Left ventricle myocardium inferior (tissue), 1 donor: ENCODE measurements at places on chromosomes 7 and 10. TPM values are rescaled to one million over a fixed set of nuclear protein-coding genes. Genes with fewer than 3 reads are reported as not detected.

GRCh38 chr7:156993021-156993924 is 17.2 kb downstream of the MNX1 start:
- H3K36me3 ChIP-seq: no peaks in the 10 kb centered on the region
- DNase-seq: no peak
- H3K4me3 ChIP-seq: no peak overlapping the region

DNA sequence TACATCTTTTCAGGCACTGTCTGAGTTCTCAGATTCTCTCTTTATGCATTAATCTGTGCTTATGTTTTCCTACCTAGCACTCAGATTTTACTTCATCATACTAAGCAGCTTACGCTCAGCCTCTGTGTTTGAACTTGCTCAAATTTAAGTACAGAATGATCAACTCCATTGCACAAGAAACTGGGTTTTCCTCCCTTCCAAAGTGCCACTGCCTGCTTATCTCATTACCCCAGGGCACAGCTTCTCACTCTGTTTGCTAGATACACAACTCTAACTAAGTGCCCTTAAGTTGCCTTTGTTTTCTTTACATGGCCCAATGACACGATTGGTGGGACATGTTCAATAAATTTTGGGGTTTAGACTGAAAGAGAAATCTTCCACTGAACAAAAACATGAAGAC is 267.7 kb downstream of the GFRA1 start:
- H3K4me3 ChIP-seq: no peak overlapping the region
- peaks cover 3% of the 10 kb centered on the region for H3K27me3 ChIP-seq
- H3K27ac ChIP-seq: no peak overlapping the region
- DNase-seq: no peak

DNA sequence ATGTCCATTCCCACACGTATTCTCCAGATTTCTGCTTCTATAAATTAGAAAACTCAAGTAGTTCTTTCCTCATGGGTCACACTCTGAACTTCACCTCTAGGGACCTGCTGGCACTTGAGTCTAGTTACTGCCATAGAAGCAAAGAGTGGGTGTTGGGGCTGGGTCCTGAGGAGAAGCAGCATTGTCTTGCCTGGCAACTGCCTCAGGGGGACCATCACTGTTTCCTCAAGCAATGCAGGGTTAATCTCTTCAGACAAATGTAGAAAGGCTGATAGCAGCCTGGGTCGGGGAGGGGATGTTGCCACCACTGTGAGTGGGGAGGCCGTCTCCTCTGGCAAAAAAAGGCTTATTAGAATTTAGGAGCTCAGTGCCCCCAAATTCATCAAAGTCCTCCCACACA is 20.2 kb upstream of the PAPSS2 start:
- no peaks in the 10 kb centered on the region for H3K36me3 ChIP-seq
- DNase-seq: no peak
- no peaks in the 10 kb centered on the region for H3K27me3 ChIP-seq
- H3K4me3 ChIP-seq: no peak overlapping the region

The IL6 gene
- 0.69 TPM for total RNA-seq

The EBLN1 gene
- not detected for total RNA-seq

DNA sequence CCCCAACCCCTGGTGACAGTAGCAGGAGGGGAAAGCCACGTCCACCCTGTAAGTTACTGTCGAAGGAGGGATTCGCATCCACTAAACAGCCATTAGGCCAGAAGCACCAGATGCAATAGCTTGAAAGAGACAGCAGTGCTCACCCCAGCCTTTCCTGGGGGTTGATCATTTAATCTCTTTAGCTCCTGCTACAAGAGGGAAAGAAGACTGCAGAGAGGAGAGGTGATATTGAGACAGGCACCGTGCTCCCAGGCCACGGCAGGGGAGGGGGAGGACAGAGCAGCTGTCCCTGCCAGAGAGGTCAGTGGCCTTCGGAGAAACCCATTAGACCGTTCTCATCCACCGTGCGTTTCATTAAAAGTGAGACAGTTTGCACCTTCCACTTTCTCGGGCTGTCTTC is 148.3 kb downstream of the CDH23 start:
- H3K4me3 ChIP-seq: no peak overlapping the region
- no peak for DNase-seq
- peaks cover 21% of the 10 kb centered on the region for H3K4me1 ChIP-seq
- H3K36me3 ChIP-seq: no peaks in the 10 kb centered on the region

DNA sequence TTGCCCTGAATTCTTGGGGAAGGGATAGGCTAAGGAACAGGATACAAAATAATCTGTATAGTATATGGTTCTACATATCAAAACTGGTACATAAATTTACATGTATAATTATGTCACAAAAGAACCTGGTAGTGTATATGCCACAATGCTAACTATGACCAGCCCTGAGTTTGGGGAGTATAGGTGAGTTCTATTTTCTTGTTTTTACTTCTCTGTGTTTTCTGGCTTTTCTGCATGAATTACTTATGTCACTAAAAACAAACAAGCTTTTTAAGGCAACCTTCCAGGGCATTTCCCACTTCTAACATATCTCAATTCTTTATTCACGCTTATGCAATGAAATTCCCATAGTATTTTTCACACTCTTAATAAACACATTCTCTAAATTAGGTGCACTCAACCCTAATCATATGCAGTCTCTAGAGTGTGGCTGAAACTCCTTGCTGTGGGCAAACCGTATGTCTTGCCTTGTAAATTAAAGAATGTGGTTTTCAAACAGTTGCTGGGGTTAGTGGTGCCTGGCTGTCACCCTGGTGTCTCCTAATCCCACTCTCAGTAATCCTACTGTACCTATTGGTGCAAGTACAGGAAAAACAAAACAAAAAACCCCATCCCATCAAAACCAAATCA is 14.0 kb upstream of the INSIG1 start:
- no peak for DNase-seq
- H3K27me3 ChIP-seq: peaks cover 84% of the 10 kb centered on the region
- H3K4me1 ChIP-seq: no peaks in the 10 kb centered on the region
- H3K27ac ChIP-seq: no peak overlapping the region

DNA sequence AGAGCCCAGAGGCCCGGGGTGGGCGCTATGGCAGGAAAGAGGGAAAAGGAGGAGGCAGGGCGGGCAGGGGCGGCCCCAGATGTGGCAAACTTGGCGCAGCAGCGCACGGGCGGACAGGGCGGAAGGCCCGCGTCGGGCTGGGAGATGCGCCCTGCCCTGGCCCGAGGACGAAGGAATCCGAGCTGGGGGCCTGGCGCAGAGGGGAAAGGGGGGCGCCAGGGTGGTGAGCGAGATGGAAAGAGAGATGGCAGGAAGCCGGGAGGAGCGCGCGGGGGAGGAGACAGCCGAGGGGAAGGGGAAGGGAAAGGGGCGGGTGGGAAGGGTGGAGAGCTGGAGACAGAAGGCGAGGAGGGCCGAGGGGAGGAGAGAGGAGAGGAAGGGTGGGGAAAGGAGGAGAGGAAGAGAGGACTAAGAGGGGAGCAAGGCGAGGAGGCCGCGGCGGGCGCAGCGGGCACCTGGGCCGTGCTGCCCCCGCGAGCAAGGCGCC is at the start of gene MARVELD1:
MARVELD1 (plus strand) TSS at position 392 of the 487 bp plus-strand sequence. CDS start 147 bp downstream, outside the sequence.
- DNase-seq: peak; percentile 82
- peaks cover 64% of the 10 kb centered on the region for H3K4me1 ChIP-seq

GRCh38 chr10:133259602-133259989 is 17.1 kb downstream of the ADAM8 start:
- H3K27me3 ChIP-seq: peaks cover 16% of the 10 kb centered on the region
- H3K4me3 ChIP-seq: no peak overlapping the region
- H3K27ac ChIP-seq: peak overlapping the region; percentile 64
- no peak for DNase-seq
- peaks cover 42% of the 10 kb centered on the region for H3K4me1 ChIP-seq

The CYP3A4 gene
- total RNA-seq: not detected

- no peak overlapping the region for H3K4me3 ChIP-seq
- H3K36me3 ChIP-seq: no peaks in the 10 kb centered on the region
- DNase-seq: no peak
- no peaks in the 10 kb centered on the region for H3K4me1 ChIP-seq
Measured at GRCh38 chr7:46360811-46361210, 439.7 kb upstream of the IGFBP3 start.

- no peaks in the 10 kb centered on the region for H3K27me3 ChIP-seq
- H3K36me3 ChIP-seq: peaks cover 9% of the 10 kb centered on the region
- H3K4me3 ChIP-seq: peak overlapping the region; percentile 6
- DNase-seq: peak; percentile 95
- H3K27ac ChIP-seq: peak overlapping the region; percentile 92
Measured at GRCh38 chr10:124701435-124701834, 42.7 kb downstream of the FAM53B start.

The ZNF503 gene
- 5.9 TPM for total RNA-seq

DNA sequence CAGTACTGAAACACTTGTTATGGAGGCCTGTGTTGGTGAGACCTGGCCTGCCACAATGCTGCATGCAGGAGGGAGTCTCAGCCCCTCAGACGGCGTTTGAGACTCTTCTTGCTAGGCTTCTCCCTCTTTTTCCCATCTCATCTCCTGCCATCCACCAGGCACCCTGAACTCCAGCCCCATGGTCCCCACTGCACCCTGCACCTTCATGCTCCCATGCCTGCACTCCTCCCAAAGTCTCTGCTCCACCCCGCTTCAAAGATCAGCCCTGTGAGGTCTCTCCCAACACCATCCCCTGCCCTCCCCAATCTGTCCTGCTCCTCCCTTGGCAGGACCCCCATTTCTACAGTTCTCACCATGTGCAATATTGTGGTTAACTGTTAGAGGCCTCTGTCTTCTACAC is 61.7 kb downstream of the VOPP1 start:
- H3K27ac ChIP-seq: no peak overlapping the region
- peaks cover 21% of the 10 kb centered on the region for H3K4me1 ChIP-seq
- no peaks in the 10 kb centered on the region for H3K36me3 ChIP-seq
- H3K4me3 ChIP-seq: no peak overlapping the region
- no peaks in the 10 kb centered on the region for H3K27me3 ChIP-seq

GRCh38 chr7:66296557-66296956 is 91.4 kb downstream of the TPST1 start:
- DNase-seq: no peak
- H3K27ac ChIP-seq: no peak overlapping the region
- no peak overlapping the region for H3K4me3 ChIP-seq
- no peaks in the 10 kb centered on the region for H3K27me3 ChIP-seq
- peaks cover 3% of the 10 kb centered on the region for H3K36me3 ChIP-seq

DNA sequence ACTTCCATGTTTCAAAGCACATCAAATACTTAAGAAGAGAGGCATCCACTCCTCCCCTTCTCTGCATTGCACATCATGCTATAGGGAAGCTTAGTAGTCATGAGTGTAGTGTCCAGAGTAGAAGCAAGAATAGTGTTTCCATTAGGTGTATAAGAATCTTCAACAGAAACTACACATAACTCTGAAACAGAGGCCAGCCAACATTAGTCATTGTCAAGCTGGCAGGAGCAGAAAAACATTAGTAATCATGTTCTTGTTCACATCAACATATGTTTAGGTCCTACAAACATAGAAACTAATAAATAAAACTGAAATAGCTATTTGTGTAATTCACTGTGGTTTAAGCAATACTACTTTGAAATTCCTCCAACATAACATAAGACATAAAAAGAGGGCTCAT is 370.2 kb downstream of the PPP1R3A start:
- no peaks in the 10 kb centered on the region for H3K4me1 ChIP-seq
- H3K4me3 ChIP-seq: no peak overlapping the region
- no peaks in the 10 kb centered on the region for H3K27me3 ChIP-seq
- no peak for DNase-seq
- H3K36me3 ChIP-seq: no peaks in the 10 kb centered on the region

DNA sequence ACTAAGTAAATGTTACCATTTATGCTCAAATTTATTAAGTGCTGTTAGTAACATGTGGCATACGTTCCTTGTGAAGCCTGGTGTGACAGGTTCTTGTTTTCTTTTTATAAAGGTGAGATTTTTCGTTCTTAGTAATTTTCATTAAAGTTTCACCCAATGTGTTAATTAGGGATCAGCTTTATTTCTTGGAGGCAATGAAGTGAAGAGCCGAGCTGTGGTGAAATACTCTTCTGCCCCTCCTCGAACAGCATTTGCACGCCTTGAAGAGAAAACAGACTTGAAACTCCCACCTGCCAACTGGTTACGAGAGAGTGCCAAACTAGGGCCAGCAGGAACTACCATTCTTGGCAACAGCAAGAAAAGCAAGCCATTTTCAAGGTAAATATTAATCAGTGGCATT is 1.5 kb downstream of the EDRF1 start:
- no peak for DNase-seq
- peaks cover 27% of the 10 kb centered on the region for H3K4me1 ChIP-seq
- no peak overlapping the region for H3K27ac ChIP-seq
- H3K4me3 ChIP-seq: no peak overlapping the region
- no peaks in the 10 kb centered on the region for H3K27me3 ChIP-seq
- peaks cover 50% of the 10 kb centered on the region for H3K36me3 ChIP-seq

The MAGI2 gene
- 4.5 TPM for total RNA-seq

The KBTBD2 gene
- 25.3 TPM for total RNA-seq

DNA sequence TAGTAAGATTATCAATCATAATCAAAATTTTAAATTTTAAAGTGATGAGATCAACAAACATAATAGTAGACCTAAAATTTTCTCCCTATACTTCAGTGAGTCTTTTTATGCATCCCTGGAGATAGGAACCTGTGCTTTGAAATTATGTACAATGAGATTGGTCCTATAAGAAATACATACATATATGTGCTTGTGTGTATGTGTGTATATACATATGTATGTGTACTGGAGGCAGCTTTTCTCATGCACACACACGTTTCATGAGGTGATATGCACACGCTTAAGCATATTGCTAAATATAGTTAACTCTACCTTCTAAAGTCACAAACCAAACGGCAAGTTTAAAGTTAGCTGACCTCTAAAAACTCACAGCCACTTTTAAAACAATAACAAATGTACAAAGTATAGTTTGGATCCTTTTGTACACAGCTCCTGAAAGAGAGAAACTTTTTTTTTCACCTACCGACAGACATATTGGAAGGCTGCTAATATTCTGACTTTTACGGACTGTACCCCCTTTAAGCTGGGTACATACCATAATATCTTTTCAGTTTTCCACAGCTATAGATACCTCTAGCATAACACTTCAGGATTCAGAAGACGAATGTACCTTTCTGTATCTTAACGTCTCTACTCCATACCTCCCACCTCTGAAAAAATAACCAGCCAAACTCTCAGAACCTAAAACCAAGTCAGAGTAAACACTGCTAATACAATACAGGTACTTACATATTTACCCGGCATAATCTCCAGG is 3.3 kb downstream of the ITGB1 start:
- H3K4me1 ChIP-seq: peaks cover 96% of the 10 kb centered on the region
- H3K36me3 ChIP-seq: no peaks in the 10 kb centered on the region
- DNase-seq: no peak
- peak overlapping the region; percentile 97 for H3K4me3 ChIP-seq
- peak overlapping the region; percentile 99 for H3K27ac ChIP-seq
- H3K27me3 ChIP-seq: no peaks in the 10 kb centered on the region

GRCh38 chr7:33789871-33790630 is 115.3 kb upstream of the BMPER start:
- DNase-seq: no peak
- H3K4me1 ChIP-seq: no peaks in the 10 kb centered on the region
- H3K27ac ChIP-seq: no peak overlapping the region
- H3K4me3 ChIP-seq: no peak overlapping the region
- no peaks in the 10 kb centered on the region for H3K27me3 ChIP-seq

GRCh38 chr10:76743169-76743568 is 894.4 kb downstream of the KCNMA1 start:
- H3K27ac ChIP-seq: no peak overlapping the region
- DNase-seq: no peak
- no peaks in the 10 kb centered on the region for H3K36me3 ChIP-seq
- H3K4me3 ChIP-seq: no peak overlapping the region
- no peaks in the 10 kb centered on the region for H3K27me3 ChIP-seq

GRCh38 chr10:112716924-112717413 is 233.1 kb upstream of the TCF7L2 start:
- H3K27me3 ChIP-seq: no peaks in the 10 kb centered on the region
- no peak overlapping the region for H3K27ac ChIP-seq
- H3K4me3 ChIP-seq: no peak overlapping the region

- peak overlapping the region; percentile 1 for H3K4me3 ChIP-seq
- H3K4me1 ChIP-seq: peaks cover 82% of the 10 kb centered on the region
- H3K27ac ChIP-seq: peak overlapping the region; percentile 78
Measured at GRCh38 chr7:121023683-121024511, 35.4 kb downstream of the CPED1 start.
